ENCODE measurements at places on chromosomes 4 and X.

GRCh38 chr4:96136056-96136455 is 296.2 kb downstream of the PDHA2 start:
- DNase-seq: no peak

GRCh38 chrX:111338095-111338698 is 67.9 kb upstream of the CAPN6 start:
- DNase-seq: no peak

GRCh38 chr4:112279025-112279881 is 6.5 kb downstream of the TIFA start:
- DNase-seq: peak; percentile 47

GRCh38 chr4:26239801-26240200 is 81.0 kb upstream of the RBPJ start:
- no peak for DNase-seq

GRCh38 chr4:182807767-182808548 is 109.2 kb downstream of the DCTD start:
- DNase-seq: peak; percentile 30

DNA sequence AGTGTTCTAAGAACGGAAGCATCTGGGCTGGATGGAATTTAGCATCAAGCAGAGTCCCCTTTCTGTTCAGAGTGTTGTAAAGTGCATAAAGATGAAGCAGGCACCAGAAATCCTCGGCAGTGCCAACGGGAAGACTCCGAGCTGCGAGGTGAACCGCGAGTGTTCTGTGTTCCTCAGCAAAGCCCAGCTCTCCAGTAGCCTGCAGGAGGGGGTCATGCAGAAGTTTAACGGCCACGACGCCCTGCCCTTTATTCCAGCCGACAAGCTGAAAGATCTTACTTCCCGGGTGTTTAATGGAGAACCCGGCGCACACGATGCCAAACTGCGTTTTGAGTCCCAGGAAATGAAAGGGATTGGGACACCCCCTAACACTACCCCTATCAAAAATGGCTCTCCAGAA is 29.4 kb downstream of the NSD2 start:
- DNase-seq: no peak
